Activated gamma-delta T cell (primary cell): ENCODE measurements at places on chromosomes 5 and 9.

DNA sequence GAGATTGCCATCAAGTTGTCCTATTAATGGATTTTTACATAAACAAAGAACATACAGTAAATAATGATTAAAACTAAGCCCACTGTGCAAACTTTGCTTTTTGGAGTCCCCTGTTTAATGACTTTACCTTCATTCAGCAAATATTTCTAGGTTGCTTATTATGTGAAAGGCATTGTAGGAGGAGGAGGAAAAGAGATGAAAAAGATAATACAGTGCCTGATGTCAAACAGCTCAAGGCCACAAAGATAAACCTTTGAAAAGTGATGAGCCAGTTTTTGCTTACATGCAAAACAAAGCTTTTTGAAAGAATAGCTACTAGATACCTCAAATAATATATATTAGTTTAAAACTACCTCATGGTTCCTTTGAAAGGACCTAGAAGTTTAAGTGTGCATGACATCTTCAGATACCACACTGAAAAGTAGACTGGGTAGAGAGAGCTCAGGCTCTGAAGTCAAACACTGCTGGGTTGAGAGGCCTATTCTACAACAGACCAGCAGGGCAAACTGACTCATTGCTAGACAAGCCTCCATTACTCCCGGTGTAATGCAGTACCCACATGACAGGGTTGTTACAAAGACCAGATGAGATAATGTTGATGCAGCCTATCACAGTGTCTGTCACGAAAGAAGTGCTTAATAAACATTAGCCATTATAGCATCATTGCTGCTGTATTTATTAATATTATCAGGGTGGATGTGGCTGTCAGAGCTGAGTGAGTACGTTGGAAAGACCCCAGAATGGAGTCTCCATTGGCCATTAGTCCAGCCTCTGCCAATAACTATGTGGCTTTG is 11.8 kb downstream of the DEPDC1B start:
- DNase-seq = no peak

- no peak for DNase-seq
These were observed 84.4 kb downstream of the TLE4 start for GRCh38 chr9:79656169-79656568.

DNA sequence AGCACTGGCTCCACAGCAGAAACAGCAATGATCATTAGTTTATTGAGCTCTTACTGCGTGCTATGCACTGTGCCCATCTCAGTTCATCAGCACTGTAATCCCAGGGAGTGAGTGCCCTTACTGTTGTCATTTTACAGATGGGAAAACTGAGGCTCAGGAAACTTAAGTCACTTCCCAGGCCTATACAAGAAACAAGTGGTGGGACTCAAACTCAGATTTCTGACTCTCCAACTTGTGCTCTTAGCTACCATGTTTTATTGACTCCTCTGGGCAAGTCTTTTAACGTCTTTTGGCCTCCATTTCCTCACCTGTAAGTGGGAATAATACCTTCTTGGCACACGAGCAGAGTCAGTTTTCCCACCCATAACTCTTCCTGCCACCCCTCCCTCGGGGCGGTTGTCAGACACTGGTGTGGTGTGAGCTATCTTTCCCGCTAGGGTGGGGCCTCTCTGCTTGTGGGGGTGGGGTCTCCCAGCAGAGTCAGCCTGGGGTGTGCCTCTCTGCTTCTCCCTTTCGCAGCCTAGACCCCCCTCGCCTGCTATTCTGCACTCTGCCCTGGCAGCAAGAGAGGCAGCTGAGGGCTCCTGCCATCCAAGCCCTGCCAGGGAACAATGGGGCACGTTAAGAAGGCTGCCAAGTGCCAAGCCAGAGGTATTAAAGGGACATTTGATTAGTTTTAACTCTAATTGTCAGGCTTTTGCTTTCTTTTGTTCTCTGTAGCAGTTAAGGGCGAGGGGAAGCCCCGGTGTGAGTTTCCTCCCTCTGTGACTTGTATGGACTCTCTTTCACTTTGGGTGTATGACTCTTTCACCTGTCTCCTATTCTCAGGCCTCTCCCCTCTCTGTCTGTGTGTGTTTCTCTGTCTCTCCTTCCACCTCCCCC is 12.1 kb downstream of the GALNT10 start:
- no peak for DNase-seq

DNA sequence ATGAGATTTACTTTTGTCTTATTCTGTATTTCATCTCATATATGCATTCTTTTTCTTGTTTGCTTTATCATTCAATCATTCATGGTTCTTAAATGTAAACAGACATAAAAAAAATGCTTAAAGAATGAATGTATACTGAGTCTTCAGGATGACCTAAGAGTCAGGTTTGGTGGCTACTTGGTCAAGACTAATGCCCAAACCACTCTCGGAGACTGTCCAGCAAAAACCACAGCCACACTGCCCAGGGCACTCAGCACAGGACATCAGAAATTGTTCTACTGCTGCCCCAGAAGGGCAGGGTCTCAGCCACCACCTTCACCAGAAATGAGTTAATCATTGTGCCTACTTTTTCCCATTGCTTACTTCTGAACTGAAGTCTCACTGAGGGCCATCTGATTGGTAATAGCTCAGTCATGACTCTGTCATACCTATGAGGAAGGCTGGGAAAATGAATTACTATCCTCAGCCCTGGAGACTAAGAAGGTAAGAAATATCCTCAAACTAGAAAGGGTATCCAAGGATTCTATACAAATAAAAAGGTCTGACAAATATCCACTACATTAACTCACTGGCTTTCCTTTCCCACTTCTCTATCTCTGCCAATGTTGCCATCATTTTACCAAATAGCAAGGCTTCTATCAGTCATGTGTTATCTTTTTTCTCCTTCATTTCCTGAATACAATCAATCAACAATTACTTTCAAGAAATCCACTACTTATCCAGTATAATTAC is 236.1 kb downstream of the CETN3 start:
- no peak for DNase-seq

DNA sequence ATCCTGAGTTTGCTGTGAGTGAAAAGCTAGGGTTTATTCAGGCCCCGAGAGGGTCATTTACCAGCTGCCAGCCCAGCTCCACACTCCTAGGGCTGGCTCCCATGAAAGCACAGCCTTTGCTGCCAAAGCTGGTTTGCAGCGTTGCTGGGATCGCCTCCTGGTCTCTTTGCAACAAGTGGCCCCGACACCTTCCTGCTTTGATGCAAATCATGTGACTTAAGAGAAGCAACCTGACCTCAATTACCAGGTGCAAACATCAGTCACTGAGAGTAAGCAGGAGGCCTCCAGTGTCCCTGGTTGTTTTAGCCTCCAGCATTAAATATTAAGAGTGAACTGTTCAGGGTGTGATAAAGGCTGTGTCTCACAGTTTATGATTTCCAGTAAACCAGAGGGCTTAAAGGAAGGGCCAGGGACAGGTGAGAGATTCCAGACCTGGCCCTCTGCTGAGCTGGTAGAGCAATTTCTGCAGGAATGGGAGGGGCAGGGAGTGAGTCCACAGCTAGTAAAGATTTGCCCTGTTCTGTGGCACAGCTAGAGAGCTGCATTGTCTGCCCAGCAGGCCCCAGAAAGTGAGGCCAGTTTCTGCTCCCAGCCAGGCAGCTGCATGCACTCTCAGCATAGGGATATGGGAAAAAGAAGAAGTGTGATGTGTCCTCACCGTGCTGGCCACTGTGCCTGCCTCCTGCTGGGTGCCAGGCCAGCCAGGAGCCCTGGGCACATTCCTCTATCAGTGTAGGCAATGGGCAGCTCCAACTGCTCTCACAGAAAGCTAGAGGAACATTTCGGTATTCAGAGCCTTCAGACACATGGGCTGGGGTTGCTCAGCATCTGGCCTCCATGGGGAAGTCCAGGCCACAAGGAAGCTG is 58.0 kb downstream of the SLC22A5 start:
- DNase-seq = no peak

DNA sequence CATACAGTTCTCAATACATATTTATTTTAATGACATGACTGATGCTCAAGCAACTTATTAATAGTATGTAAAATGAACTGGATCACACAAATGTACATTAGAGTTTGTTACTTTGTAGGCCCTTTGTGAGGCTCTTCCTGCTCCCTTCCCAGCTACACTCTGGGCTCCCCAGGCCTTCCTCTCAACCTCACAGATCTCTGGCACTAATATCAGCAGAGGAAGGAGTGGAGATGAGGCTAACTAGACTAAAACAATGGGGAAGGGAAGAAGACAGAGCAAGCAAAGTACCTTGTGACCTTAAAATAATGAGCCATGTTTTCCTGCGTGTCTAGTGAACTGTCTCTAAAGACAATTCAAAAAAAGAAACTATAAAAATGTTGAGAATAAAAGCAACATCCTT is 30.3 kb upstream of the TEK start:
- no peak for DNase-seq

- DNase-seq = no peak
These were observed 220.9 kb downstream of the MAPKAP1 start for GRCh38 chr9:125486152-125486508.

GRCh38 chr9:70444904-70445303 is 30.4 kb upstream of the KLF9 start:
- DNase-seq = no peak

- no peak for DNase-seq
These were observed 462.1 kb upstream of the GRAMD2B start for GRCh38 chr5:125961150-125961549.

DNA sequence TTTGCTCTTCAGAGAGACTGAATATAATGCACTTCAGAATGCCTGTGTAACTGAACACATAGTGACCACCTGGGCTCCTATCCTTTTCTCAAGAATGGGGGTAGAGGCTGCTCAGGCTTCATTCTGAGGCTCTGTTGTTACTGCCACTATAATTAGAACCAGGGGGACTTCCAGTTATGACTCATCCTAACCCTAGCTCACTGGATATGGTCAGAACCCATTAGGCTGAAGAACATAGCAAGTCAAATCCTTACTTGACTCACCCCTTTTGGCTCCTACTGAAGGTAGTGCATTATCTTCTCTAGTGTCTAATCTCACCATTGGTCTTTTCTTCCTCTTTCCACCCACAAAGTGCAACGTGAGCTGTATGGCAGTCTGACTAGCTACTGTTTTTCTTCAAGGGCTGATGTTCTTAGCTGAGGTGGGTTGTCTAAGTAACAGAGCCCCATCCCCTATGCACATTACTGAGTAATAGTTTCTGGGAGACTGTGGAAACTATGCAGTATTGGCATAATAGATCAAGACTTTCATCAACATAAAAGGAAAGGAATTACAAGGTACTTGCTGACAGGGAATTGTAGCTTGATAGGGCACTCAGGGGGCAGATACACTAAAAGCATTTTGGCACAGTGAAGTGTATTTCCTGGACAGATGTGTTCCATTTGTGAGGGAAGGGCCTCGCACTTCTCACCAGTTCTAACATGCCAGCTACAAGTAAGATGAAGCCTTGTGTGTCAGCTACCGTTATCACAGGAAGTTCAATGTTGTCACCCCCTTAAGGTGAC is 431.0 kb upstream of the MEF2C start:
- no peak for DNase-seq

GRCh38 chr9:35163413-35163812 is 1.6 kb downstream of the UNC13B start:
- DNase-seq = no peak

DNA sequence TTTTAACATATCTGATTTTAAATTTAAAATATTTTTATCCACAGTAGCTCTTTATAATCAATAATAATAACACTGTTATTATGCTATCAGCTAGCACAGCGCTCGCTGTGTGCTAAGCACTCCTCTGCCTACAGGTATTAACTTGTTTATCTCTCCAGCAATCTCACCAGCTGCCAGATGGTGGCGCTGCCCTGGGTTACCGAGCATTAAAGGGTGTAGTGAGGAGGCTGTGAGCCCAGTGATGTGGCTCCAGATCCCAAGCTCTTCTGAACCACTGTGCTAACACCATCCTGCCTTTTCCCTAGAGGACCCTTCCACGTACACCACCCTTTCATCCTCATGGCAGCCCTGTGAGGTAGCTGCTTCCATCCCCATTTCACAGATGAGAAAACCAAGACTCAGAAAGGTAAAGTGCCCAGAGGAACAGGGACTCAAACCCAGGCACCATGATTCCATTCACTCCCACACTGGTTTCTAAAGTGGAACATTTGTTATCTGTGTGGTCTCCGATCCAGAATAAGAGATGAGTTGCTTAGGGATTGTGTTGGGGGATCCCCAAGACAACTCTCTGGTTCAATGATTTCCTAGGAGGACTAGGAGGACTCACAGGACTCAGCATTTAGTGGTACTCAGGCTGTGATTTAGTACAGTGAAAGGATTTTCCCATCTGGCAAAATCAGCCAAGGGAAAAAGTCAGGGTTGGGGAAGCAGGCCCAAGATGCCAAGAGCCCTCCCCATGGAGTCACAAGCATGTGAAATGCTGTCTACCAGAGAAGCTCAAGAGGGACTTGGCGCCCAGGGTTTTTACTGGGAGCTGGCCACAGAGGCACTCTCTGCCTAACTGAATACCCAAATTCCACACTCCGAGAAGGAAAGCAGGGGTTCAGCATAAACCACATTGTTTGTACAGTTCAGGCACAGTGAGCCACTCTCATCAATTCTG is 7.0 kb downstream of the IGFBPL1 start:
- DNase-seq = no peak

DNA sequence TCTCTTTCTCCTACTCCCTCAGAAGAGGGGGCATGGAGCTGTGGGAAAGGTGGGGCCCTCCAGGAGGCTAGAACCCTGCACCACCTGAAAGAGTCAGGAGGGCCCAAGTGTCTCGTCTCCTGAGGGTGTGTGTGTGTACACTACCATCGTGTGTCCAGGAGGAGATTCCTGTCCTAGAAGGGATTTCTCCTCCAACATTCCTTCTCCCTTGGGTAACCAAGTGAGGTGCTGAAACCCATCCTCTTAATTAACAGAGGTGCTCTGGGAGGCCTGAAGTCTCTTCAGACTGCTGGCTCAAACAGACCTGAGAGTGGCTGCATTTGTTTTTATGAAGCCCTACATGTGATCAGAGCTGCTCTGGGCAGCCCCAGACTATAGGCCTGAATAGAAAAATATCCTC is 61.1 kb upstream of the FAM169A start:
- no peak for DNase-seq

- no peak for DNase-seq
These were observed 161.2 kb downstream of the SNX18 start for GRCh38 chr5:54678737-54679136.

DNA sequence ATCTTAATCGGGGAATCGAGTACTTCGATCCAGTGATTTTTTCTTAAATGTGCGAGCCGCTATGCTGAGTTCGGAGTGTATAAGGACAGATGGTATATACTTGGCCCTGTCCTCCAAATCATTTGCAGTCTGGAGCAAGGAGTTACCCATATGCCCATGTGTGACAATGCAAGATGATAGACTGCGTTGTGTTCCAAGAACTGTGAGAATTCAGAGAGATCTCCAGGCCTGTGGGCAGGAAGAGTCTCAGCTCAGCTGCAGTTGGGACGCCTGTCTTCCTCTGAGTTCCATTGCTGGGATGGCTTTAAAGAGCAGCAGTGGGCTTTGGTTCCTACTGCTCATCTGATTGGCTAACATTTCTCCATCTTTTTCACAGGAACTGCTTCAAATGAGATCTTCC is 106.6 kb downstream of the ADAMTS16 start:
- no peak for DNase-seq

GRCh38 chr9:136519263-136520052 is 26.4 kb downstream of the NOTCH1 start:
- no peak for DNase-seq

DNA sequence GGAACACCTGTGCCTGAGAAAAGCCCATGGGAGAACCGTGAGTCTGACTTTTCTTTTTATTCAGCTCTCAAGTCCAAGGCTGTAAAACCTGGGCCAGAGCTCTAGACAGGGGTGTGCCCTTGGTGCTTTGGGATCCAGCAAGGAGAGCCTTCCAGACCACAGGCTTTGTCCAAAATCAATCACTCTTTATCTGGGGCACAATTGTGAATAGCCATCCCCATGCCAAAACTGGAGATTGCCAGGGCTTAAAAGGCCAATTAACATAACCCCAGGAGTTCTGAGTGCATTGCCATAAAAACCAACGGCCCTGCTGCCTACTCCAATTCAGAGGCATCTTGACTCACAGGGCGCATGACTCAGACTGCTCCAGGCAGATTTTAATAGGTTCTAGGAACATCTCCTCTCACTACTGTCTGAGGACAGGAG is 391.8 kb downstream of the ARHGEF28 start:
- no peak for DNase-seq
